ENCODE measurements at places on chromosomes 1 and 21. TPM values are rescaled to one million over a fixed set of nuclear protein-coding genes. Genes with fewer than 3 reads are reported as not detected.

DNA sequence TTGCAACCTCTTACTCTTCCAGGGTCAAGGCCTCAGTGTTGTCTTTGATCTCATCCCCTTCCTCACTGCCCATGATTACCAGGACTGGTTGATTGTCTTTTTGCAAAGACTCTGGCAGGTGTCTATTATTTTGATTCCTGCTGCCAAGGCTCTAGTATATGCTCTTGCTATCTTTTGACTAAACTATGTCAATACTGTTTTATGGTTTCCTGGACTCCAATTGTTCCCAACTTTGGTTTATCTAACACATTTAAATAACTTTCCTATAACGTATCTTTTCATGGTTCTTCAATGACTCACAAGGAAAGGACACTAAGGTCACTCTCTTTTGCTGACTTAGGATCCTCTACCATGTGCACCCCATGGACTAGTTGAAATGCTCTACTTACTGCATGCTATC lies 141.5 kb downstream of the PTPRC start:
- H3K4me1 ChIP-seq, result no peaks in the 10 kb centered on the region
- no peak overlapping the region for H3K4me3 ChIP-seq
- H3K27me3 ChIP-seq, result no peaks in the 10 kb centered on the region

GRCh38 chr1:98910827-98911226 lies 93.8 kb downstream of the PLPPR5 start:
- H3K27ac ChIP-seq, result no peak overlapping the region
- no peaks in the 10 kb centered on the region for H3K36me3 ChIP-seq
- no peaks in the 10 kb centered on the region for H3K4me1 ChIP-seq

GRCh38 chr1:53254011-53254640 lies 15.8 kb upstream of the MAGOH start:
- H3K4me1 ChIP-seq, result no peaks in the 10 kb centered on the region
- H3K27me3 ChIP-seq, result no peaks in the 10 kb centered on the region
- no peaks in the 10 kb centered on the region for H3K36me3 ChIP-seq
- no peak overlapping the region for H3K4me3 ChIP-seq
- DNase-seq, result peak; percentile 27

Gene CD5L
- not detected for polyA plus RNA-seq

GRCh38 chr1:106554294-106554693 lies 502.2 kb upstream of the PRMT6 start:
- no peak for DNase-seq
- no peaks in the 10 kb centered on the region for H3K4me1 ChIP-seq
- no peak overlapping the region for H3K4me3 ChIP-seq
- H3K27ac ChIP-seq, result no peak overlapping the region
- no peaks in the 10 kb centered on the region for H3K27me3 ChIP-seq

GRCh38 chr1:23035823-23036452 lies 16.7 kb downstream of the KDM1A start:
- no peak overlapping the region for H3K4me3 ChIP-seq
- peaks cover 2% of the 10 kb centered on the region for H3K4me1 ChIP-seq
- H3K36me3 ChIP-seq, result peaks cover 6% of the 10 kb centered on the region
- no peak overlapping the region for H3K27ac ChIP-seq
- H3K27me3 ChIP-seq, result no peaks in the 10 kb centered on the region

GRCh38 chr1:74952786-74953185 lies 181.4 kb upstream of the LHX8 start:
- no peak overlapping the region for H3K27ac ChIP-seq
- no peak for DNase-seq
- no peaks in the 10 kb centered on the region for H3K4me1 ChIP-seq
- no peaks in the 10 kb centered on the region for H3K36me3 ChIP-seq
- no peak overlapping the region for H3K4me3 ChIP-seq
- no peaks in the 10 kb centered on the region for H3K27me3 ChIP-seq

Gene SYF2
- polyA plus RNA-seq, result 113 TPM

Gene RGS16
- 1.3 TPM for polyA plus RNA-seq

DNA sequence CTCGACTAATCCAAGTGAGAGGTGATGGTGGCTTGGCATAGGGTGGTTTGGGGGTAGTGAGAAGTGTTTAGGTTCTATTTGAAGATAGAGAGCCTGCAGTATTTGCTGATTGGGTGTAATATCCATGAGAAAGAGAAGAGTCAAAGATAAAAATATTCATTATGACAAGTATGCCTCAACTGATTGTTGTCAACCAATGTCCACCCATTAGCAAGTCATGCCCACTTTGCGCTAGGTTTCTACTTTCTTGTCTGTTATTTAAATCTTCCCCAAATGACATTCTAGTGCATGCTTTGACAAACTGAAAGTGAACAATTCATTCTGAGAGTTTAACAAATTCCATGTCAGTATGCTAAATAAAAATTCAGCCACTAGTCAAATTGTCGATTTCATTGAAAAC lies 3.8 kb upstream of the XCL1 start:
- no peak overlapping the region for H3K4me3 ChIP-seq
- H3K27me3 ChIP-seq, result no peaks in the 10 kb centered on the region
- H3K4me1 ChIP-seq, result no peaks in the 10 kb centered on the region
- no peak for DNase-seq
- no peak overlapping the region for H3K27ac ChIP-seq
- H3K36me3 ChIP-seq, result no peaks in the 10 kb centered on the region

- no peak overlapping the region for H3K4me3 ChIP-seq
- peaks cover 38% of the 10 kb centered on the region for H3K36me3 ChIP-seq
- no peaks in the 10 kb centered on the region for H3K27me3 ChIP-seq
- peaks cover 20% of the 10 kb centered on the region for H3K4me1 ChIP-seq
Observed at GRCh38 chr21:36207577-36208320, 51.1 kb downstream of the DOP1B start.

DNA sequence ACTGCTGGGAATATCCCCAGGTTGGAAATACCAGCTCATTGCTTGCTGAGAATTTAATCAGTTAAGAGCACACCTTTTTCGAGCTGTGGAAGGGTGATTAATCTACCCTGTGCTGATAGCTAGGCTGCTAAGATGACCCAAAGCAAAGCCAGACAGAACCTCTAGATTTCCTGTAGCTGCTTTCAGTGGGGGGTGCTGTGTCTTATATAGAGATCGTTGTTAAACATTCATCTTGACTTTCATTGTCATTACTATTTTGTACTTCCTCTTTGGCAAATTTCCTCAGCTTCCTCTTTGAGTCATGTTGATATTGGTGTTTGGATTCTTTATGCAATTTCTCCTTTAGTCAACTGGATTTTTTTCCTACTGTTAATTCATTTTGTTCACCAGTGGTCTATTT lies 155.3 kb downstream of the DISC1 start:
- no peaks in the 10 kb centered on the region for H3K4me1 ChIP-seq
- no peak overlapping the region for H3K4me3 ChIP-seq
- H3K27me3 ChIP-seq, result no peaks in the 10 kb centered on the region

DNA sequence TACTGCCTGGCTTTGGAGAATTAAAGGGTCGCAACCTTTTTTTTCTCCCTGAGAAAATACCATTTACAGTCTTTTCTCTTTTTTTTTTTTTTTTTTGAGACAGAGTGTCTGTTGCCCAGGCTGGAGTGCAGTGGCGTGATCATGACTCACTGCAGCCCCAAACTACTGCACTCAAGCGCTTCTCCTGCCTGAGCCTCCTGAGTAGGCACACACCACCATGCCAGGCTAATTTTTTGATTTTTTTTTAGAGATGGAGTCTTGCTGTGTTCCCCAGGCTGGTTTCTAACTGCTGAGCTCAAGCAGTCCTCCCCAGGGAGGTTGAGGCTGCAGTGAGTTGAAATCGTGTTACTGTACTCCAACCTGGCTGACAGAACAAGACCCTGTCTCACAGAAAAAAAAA lies 24.6 kb downstream of the UBE4B start:
- DNase-seq, result no peak
- no peaks in the 10 kb centered on the region for H3K27me3 ChIP-seq
- H3K27ac ChIP-seq, result no peak overlapping the region
- H3K4me1 ChIP-seq, result no peaks in the 10 kb centered on the region
- H3K4me3 ChIP-seq, result no peak overlapping the region

- no peaks in the 10 kb centered on the region for H3K4me1 ChIP-seq
- no peak for DNase-seq
- no peaks in the 10 kb centered on the region for H3K27me3 ChIP-seq
- H3K36me3 ChIP-seq, result no peaks in the 10 kb centered on the region
- no peak overlapping the region for H3K27ac ChIP-seq
Observed at GRCh38 chr1:203153051-203153988, 22.3 kb downstream of the MYBPH start.

- no peak overlapping the region for H3K4me3 ChIP-seq
- no peaks in the 10 kb centered on the region for H3K27me3 ChIP-seq
- no peak overlapping the region for H3K27ac ChIP-seq
- H3K4me1 ChIP-seq, result no peaks in the 10 kb centered on the region
Observed at GRCh38 chr1:63739452-63739851, 34.4 kb upstream of the ROR1 start.

Gene LPAR3
- not detected for polyA plus RNA-seq

DNA sequence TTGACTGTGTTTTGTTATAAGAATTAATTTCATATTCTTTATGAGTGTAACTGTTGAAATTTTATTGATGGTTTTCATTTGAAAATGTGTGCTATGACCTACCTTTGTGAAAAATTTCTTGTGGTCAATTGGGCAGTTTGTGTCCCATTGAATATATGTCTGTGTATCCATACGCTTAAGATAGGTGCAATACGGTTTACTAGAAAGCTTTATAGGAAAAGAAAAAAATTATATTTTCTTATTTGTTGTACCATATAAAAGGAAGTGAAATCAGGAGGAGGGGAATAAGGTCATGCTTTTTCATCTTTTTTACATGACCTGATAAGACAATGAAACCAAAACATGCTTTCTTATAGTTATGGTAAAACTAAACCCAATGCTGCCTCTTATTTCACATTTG lies 807.7 kb downstream of the USP25 start:
- no peak overlapping the region for H3K4me3 ChIP-seq
- no peak for DNase-seq
- no peaks in the 10 kb centered on the region for H3K36me3 ChIP-seq
- H3K27me3 ChIP-seq, result no peaks in the 10 kb centered on the region

- H3K4me3 ChIP-seq, result no peak overlapping the region
- H3K36me3 ChIP-seq, result no peaks in the 10 kb centered on the region
- no peaks in the 10 kb centered on the region for H3K27me3 ChIP-seq
- no peak for DNase-seq
- no peak overlapping the region for H3K27ac ChIP-seq
Observed at GRCh38 chr1:214540324-214540723, 11.1 kb downstream of the PTPN14 start.

DNA sequence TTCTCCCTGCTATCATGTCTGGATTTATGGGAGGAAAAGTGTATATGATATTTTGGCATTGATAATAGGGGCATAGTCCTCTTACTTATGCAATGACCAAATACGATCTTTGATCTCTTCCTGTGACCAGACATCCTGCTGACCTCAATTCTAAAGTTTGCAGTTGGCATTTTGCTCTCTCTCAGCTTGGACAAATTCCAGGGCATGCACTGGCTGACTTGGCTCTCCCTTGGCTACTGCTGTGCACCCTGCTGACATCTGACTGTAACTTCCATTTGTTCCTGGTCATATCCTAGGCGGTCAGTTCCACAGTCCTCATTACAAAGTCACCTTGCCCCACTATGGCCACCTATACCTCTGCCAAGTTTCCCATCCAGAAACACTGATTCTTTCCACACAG lies 380.7 kb upstream of the NR5A2 start:
- no peaks in the 10 kb centered on the region for H3K36me3 ChIP-seq
- no peak overlapping the region for H3K4me3 ChIP-seq
- H3K27ac ChIP-seq, result no peak overlapping the region
- H3K4me1 ChIP-seq, result no peaks in the 10 kb centered on the region
- peak; percentile 74 for DNase-seq

Gene PLA2G2C
- not detected for polyA plus RNA-seq

Gene LIN28A
- polyA plus RNA-seq, result 0.03 TPM

DNA sequence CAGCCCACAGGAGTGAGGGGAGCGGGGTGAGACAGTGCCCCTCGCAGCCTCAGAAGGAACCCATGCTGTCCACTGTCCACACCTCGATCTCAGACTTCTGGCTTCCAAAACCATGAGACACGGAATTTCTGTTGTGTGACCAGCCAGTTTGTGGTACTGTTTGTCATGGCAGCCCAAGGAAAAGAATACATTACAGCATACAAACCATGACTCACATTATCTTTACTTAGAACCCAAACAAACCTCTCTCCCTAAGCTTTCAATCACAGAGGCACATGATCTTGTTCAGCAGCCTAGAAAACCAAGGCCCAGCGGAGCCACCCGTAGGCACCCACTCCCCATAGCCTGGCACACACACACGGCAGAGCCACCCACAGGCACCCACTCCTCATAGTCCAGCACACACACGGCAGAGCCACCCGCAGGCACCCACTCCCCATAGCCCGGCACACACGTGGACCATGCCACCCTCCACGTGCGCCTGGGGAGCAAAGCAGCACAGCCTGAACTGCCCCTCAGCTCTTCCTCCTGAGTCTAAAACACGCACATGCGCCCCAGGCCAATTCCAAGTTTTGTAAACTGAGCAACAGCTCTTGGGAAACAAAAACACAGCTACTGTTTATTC lies 458 bp upstream of the KRTAP10-4 start:
- no peaks in the 10 kb centered on the region for H3K4me1 ChIP-seq
- H3K4me3 ChIP-seq, result no peak overlapping the region
- H3K27ac ChIP-seq, result no peak overlapping the region
- no peak for DNase-seq
- H3K27me3 ChIP-seq, result no peaks in the 10 kb centered on the region

GRCh38 chr21:28669321-28669720 lies 323.4 kb downstream of the LTN1 start:
- H3K36me3 ChIP-seq, result no peaks in the 10 kb centered on the region
- no peak for DNase-seq

Gene GBP7
- not detected for polyA plus RNA-seq

GRCh38 chr21:45831991-45832740 lies 149.4 kb upstream of the COL6A1 start:
- H3K27me3 ChIP-seq, result no peaks in the 10 kb centered on the region
- no peak overlapping the region for H3K27ac ChIP-seq
- no peak overlapping the region for H3K4me3 ChIP-seq
- H3K4me1 ChIP-seq, result no peaks in the 10 kb centered on the region
- no peak for DNase-seq

DNA sequence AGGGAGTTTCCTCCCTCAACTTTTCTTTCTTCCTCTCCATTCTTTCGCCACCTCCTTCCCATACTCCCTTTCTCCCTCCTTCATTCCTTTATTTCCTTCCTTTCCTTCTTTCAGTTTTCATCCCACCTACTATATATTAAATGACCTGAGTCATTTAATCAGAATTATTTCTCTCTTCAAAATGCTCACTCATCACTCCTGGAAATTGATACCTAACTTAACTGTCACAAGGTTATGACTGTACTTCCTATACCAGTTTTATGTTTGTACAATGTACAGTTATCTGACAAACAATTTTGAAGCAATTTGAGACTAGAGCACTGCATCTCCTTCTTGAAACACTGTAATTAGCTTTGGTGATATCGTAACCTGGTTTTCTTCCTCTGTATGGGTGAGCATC lies 41.4 kb downstream of the NEXN start:
- no peak overlapping the region for H3K4me3 ChIP-seq
- H3K4me1 ChIP-seq, result no peaks in the 10 kb centered on the region
- peaks cover 7% of the 10 kb centered on the region for H3K36me3 ChIP-seq
- no peak for DNase-seq
- no peak overlapping the region for H3K27ac ChIP-seq

DNA sequence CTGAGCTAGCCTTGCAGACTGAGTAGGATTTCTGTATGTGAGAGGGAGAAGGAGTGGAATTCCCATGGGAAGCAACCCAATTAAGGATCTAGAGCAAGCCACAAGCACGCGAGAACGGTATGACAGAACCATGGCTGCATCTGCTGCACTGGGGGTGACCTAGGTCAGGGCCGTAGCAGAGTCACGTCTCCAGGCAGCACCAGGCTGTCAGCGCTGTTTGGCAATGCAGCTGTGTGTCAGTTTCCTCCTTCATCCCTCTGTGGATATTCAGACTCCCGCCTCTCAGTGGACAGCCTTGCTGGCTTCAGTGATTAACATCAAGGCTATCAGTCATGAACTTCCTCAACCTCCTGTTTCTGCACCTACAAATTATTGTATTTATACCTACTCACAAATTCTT lies 118.1 kb upstream of the PPP2R5A start:
- no peaks in the 10 kb centered on the region for H3K27me3 ChIP-seq
- no peaks in the 10 kb centered on the region for H3K36me3 ChIP-seq
- H3K27ac ChIP-seq, result no peak overlapping the region
- no peak for DNase-seq
